Fibroblast of mammary gland (primary cell): ENCODE measurements at places on chromosomes 11 and 22.

- DNase-seq: peak; percentile 53
Measured at GRCh38 chr11:129041611-129042018, 98.9 kb upstream of the TP53AIP1 start.

- no peak for DNase-seq
Measured at GRCh38 chr22:26295563-26296126, 126.4 kb downstream of the SEZ6L start.

DNA sequence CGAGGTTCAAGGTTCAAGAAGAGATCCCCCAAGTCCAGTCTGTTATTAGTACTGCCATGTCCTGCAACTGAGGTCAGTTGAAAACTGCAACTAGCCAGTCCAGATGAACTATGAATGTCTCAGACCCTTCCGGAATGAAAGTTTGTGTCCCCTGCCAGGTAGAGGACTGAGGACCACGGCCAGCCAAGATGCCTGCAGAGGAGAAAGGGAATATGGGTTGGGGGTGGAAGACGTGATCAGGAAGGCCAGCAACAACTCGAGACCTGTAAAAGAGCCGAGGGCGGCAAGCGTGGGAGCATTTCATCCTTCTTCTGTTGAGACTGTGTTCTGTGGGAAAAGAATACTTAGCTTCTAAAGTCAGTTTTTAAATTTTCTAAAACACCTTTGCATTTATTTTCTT, 572.4 kb upstream of the B3GAT1 start:
- DNase-seq: no peak

DNA sequence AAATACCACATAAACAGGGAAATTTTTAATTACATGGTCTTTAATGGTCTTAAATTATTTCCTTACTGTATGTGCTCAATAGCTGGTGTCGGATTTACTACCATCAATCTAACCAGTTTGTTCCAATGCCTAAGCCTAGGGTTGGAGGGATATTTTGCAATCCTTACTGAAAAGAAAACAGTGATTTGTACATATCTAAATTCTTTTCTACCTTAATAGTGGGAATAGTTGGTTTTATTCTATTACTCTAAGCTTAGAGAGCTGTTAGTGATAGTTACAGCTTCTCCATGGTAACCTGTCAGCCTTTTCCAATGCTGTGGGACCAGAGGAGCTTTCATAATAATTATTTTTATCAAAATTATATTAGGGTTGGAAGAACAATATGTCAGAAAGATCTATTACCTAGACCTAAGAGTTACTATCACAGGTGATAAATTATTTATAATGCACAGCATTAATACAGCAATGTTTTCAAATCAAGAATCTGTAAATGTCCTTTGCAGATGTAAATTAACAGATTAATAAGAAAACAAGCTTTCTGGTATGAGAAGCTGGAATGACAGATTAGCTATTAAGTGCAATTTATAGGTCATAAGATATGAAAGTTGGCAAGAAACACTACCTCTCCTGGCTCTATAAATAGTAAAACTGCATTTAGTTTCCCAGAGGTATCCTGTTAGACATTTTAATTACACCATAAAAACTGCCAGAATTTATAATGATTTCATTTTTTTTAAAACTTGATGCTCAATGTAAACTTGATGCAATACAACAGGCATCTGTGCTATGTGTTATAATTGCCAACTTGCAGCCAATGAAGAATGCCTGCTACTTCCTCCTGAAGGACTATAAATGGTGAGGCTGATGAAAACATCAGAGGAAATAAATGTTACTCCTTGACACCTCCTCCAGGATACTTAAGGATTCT, 262.0 kb upstream of the PITPNB start:
- no peak for DNase-seq

DNA sequence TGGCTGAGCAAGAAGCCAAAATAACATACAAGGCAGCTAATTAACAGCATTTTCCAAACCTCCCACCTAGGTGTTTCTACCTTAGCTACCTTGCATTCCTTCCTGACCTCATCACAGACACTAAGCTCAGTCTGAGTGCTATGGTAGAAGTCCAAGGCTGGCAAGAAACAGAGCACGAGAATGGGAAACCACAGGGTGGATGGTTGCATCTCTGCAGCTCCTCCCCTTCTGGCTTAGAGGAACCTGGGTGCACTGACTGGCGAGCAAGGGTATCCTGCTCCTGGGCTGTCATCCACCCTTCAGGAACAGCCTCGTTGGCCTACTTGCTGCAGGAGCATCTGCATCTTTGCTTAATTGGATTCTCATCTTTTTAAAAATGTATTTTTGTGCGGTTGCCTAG, 73.1 kb upstream of the KIRREL3 start:
- no peak for DNase-seq

DNA sequence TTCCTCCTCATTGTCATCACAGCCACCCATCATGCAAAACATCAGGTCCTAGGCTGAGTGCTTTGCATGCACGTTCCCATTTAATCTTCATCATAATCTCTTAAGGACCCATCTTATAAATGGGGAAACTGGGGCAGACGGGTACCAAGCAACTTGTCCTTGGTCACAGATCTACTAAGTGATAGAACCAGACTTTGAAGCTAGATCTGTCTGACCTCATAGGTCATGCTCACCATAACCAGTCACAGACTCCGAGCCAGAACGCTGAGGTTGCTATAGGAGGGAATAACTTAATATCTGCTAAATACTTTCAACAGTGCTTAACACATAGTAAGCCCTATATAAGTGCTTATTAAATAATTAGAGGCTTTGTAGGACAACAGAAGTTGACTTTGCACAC, 37.7 kb downstream of the POU2AF3 start:
- no peak for DNase-seq

- peak; percentile 90 for DNase-seq
Measured at GRCh38 chr11:86523738-86524619, 148.4 kb downstream of the ME3 start.

GRCh38 chr11:94926271-94926625, 47.1 kb downstream of the CWC15 start:
- DNase-seq: peak; percentile 39

DNA sequence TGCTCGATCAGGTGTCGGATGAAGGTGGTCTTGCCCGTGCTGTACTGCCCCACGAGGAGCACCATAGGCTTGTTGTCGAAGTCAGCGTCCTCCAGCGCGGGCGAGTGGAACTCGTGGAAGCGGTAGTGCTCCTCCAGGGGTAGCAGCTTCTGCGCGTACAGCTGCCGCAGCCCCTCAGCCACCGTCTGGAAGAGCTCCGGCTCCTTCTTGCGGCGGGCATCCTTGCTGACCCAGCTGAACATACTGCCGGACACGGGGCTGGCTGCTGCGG, 263 bp downstream of the EHD1 start:
- DNase-seq: no peak

DNA sequence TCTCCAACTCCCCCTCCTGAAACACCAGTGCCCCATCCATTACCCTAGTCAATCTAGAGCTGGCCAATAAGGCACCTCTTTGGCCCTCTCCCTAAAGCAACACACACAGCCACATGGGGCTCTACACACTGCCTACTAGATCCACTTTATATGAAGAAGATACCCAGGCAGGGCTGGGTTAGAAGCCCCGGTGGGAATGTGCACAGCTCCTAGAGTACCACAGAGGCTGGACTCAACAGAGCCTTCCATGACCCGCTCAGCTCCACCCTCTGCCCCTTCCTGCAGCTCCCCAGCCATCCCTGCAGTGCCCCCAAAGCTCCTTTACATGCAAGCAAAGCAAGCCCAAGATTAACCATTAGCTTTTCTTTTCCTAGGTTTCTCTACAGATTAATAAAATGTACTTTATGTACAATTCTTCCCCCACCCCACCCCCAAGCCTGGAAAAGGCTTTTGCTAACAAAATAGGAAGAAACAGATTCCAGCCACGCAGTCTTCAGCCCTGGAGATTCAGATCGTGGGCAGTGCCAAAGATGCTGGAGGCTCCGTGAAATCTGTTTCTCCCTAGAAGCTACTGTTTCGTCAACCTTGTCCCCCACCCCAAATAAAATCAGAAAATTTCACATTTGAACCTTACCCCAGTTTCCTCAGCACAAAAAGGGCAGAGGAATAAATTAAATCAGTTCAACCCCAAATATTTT, 51.8 kb downstream of the IGSF9B start:
- no peak for DNase-seq

- DNase-seq: no peak
Measured at GRCh38 chr11:134536677-134537076, 124.6 kb upstream of the B3GAT1 start.

DNA sequence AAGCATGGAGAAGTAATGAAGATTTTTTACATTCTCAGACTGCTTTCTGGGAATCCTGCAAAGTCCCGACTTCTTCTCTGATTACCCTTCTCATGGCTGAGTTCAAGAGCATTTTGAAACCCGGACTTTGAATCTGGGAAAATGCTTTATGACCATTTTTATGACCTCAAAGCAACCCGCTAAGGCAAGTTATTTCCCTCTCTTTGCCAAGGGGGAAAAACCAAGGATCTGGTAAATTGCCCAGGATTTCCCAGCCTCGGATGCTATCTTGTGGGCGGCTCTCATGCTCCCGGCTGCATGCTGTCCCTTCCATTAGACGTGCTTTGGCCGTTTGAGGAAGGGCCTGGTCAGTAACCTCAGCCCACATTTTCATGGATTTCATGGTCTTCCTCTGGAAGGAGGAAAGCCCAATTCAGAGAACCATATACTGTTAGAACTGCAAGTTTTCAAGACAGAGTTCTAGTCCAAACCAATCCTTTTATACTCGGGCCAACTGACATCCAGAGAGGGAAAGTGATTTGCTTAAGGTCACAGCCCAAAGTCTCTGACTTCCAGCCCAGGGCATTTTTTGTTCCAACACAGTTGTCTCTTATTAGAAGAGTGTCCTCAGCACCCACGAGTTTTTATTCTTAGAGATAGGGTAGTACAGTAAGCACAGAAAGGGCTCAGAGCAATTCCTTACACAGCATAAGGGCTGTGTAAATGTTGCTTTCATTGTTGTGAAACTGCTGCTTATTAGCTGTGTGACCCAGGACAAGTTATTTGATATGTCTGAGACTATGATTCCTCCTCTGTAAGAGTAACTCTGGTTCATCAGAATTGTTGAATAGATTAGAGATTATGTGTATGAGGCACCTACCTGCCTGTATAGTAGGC, 77.4 kb downstream of the NAV2 start:
- DNase-seq: peak; percentile 73

- no peak for DNase-seq
Measured at GRCh38 chr11:77086521-77087472, 15.8 kb upstream of the OMP start.

GRCh38 chr22:24156141-24156912, 25.0 kb upstream of the SUSD2 start:
- DNase-seq: peak; percentile 48

- DNase-seq: no peak
Measured at GRCh38 chr11:66845143-66845875, 2.1 kb downstream of the RCE1 start.

DNA sequence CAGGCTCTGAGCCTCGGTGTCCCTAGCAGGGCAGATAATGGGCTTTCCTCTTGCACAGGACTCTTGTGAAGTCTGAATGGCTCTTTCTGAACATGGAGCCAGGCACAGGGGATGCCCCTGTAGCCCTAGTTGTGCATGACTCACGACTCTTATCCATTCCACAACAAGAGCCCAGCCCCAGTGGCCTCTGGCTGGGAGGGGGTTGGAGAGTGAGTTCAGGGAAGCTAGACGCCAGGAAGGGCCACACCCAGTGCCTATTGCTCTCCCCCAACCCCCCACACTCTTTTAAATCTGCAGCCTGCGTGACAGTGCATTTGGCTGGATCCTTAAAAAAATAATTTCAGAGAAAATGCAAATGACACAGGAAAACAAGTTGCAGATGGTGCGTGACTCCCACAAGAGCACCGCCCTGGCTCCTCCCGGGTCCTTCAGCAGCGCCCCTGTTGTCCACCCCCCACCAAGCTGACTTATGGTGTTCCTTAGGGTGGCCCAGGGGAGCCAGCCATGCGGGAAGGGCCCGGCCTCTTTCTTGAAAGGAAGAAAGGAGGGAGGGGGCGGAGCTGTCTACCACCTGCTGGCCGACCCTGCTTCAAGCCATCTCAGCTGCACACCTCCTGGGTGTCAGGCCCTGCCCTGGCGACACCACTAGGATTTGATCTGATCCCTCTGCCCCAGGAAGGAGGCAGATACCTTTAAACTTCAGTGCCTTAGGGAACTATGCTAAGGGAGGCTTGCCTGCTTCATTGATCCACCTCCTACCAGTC, 74.7 kb downstream of the MN1 start:
- DNase-seq: peak; percentile 68

DNA sequence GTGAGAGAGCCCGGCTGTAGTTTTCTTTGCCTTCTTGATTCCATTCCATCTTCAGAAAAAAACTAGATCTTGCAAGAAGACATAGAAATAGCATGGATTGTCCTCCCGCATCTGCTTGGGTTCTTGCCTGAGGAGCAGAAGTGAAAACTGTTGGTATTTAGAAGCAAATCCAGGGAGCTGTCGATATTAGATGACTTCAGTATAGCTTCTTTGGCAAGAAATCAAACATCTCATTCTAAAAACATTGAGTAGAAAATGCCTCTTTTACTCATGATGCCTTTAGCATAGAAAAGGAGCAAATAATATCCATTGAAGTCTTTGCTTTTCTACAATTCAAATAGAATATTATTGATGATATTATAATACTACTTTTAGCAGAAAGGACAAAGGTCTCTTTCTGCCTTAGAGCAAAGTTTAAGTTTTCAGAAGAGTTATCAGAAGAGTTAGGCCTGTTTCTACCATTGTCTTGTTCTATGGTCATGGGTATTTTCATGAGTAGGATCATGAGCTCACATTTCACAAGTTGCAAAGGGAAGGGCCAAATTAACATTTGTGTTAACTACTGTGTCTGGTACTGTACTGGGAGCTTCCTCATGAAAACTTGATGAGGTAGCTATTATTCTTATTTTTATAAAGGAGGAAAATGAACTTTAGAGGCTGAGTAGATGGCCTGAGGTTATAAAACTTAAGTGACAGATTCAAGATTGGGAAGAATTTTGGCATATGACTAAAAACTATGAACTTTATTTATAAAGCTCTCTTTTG, 49.7 kb downstream of the EXT2 start:
- no peak for DNase-seq

DNA sequence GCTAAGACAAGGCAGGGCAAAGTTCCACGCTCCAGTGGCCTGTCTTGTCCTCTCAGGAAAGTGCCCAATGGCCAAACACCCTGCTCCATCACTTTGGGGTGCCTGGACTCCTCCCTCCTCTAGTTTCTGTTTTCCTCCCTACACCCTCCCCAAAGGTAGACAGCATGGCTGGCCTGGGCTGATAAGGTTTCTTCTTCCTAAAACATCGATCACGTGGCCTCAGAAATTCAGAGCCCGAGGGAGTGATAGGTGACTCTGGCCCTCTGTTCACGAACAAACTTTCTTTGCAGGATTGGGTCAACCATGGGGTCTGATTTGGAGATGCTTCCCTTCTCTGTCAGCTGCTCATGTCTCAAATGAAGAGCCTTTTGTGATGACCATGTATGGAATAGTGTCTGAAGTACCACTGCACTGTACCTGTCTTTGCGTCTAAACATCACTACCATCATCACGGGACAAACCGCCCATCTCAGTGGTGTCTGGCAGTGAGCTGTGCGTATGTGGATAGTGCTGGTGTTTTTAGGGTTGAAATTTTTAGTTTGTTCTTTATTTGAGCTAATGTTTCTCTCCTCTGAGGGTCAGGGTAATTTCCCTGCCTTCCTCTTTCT, 6.1 kb downstream of the MICAL2 start:
- no peak for DNase-seq
